Heart left ventricle (tissue), 16 donors: ENCODE measurements at places on chromosomes 1 and 21. TPM values are rescaled to one million over a fixed set of nuclear protein-coding genes. Genes with fewer than 3 reads are reported as not detected.
A peak's percentile ranks its signal among the peaks of the same experiment; 100 is the strongest.

Gene MRTO4
- polyA plus RNA-seq, result 56.3 TPM

DNA sequence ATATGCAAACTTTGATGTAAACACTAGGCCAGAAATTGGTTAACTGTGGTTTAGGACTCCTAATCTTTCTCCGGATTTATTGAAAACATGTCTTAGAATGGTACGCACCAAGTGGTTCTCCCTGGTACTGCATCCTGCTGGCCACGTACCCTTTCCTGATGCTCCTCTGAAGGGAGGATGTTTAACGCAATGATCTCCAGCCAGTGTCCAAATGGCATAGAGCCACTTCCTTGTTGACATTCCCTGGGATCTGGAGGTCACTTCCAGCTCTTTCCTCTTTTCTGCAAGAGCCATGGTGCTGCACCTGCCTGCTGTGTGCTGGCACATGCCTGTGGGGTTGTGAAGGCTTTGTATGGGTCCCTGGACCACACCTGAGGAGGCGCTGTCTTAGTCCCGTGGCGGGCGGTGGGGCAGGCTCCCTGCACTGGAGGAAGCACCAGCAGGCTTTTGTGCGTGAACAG is 53.9 kb downstream of the GALNT2 start:
- DNase-seq, result no peak

DNA sequence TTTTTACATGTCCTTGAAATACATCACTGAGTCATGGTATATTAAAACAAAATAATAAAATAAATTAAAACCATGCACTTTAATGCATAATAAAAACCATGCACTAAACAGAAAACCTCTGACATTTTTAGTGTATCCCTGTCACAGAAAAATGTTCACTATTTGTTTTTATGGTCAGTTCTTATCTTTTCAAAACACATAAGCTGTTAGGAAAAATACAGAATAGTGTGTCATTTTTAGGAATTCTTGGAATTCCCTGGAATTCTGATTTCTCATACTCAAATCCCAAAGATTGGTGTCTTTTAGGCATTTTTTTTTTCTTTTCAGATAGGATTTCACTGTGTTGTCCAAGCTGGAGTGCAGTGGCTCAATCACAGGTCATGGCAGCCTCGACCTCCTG is 25.1 kb upstream of the TINAGL1 start:
- no peak for DNase-seq

Gene NOS1AP
- polyA plus RNA-seq, result 1.1 TPM

DNA sequence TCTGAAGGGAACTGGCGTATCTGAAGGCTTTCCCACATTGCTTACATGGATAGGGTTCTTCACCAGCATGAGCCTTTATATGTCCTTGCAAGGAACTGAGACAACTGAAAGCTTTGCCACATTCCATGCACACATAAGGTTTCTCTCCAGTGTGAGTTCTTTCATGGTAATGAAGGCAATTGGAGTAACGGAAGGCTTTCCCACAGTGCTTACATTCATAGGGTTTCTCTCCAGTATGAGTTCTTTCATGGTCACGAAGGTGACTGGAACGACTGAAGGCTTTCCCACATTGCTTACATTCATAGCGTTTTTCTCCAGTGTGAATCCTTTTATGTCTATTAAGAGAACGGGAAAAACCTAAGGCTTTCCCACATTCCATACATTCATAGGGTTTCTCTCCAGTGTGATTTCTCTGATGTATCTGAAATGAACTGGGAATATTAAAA is 15.0 kb downstream of the ZNF124 start:
- DNase-seq, result no peak

GRCh38 chr1:89407360-89407759 is 43.5 kb downstream of the GBP6 start:
- DNase-seq, result no peak

DNA sequence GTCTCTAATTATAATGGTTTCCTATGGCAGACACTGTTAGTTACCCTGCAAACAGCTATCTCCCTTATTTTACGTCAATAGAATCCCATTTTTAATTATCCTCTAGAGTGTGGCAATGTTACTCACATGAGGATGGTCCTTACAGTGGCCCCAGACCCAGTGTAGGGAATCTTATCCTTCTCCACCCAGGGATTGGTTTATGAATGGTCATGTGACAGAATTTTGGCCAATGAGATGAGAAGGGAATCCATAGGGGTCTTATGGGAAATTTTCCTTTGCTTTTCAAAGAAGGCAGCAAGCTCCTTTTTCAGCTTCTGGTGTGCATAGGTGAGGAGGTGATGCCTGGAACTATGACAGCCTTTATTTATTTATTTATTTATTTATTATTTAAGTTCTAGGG is 59.0 kb upstream of the HUNK start:
- DNase-seq, result no peak

- no peak for DNase-seq
These were observed 51.1 kb upstream of the CTTNBP2NL start for GRCh38 chr1:112344754-112345423.

DNA sequence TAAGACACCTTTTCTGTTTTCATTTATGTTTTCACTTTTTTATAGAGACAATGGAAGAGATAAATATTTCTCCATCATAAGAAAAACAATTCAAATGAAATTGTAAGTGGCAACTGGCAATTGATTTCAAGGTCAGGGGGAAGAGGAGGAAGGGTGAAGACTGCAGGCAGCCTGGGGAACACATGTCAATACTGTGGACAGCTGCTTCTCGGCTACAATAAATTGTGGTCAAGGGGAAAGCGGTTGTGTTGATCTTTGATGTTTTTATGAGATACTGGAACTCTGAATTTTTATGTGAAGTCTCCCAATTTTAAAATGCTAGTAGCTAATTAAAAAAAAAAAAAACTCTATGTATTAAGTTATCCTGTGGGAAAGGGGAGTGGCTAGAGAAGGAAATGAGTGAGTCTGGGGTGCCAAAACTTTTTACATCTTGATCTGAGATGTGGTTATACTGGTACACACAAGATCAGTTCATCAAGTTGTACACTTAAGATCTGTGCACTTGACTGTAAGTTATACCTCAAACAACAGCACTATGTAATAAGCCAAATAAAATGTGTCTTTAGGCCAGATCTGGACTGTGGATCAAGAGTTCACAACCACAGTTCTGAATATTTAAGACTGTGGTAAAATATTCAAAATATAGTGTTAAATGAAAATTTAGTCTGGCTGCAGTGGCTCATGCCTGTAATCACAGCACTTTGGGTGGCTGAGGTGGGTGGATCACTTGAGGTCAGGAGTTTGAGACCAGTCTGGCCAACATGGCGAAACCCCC is 18.0 kb downstream of the SSX2IP start:
- DNase-seq, result no peak

DNA sequence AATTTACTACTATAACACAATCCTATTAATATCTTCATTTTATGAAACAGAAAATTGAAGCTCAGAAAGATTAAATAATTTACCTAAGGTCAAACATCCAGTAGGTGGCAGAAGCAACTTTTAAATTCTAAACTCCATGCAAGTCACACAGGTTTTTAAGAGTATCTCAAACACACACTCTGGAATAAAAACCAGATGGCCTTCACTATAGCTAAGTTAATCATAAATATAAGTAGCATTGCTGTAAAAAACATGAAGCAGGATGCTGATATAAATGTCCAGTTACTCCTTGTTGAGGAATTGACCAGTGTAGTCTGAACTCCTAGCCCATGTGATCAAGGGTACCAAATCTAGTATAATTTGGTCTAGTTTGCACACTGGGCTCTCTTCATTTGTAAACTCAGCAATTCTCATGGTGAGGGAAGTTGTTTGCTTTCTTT is 9.4 kb upstream of the FMO3 start:
- DNase-seq, result no peak

Gene C1orf141
- polyA plus RNA-seq, result not detected

DNA sequence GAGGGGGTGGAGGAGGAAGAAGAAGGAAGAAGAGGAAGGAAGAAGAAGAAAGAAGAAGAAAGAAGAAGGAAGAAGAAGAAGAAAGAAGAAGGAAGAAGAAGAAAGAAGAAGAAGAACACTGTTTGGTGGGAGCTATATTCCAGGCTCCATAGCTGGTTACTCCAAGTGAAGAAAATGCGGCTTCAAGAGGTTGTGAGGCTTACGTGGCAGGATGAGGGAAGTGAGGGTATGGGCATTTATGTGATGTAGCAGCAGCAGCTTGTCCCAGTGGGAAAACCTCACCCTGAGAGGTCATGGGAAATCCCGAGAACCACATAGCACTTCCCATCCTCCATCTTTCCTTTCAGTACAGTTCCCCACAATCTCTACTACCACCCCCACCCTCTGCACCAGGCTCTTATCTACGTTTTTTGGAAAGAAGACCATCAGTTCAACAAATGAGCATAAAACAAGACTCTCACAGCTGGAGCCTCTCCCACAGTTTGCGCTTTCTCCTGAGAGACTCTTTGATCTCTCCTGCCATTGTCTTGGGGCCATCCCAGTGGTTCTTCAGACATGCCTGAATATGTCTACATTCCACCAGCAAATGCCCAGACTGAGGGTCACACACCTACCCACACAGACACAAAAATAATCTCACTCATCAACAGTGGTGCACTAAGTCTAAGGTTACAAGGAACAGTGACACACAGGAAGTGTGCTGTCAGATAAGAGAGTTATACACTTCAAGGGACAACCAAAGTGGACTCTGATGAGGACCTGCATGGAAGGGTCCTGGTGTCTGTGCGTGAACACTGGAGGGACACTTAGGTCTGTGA is 77.9 kb upstream of the KCNJ15 start:
- no peak for DNase-seq

GRCh38 chr1:44025816-44026215 is 5.4 kb downstream of the SLC6A9 start:
- no peak for DNase-seq

DNA sequence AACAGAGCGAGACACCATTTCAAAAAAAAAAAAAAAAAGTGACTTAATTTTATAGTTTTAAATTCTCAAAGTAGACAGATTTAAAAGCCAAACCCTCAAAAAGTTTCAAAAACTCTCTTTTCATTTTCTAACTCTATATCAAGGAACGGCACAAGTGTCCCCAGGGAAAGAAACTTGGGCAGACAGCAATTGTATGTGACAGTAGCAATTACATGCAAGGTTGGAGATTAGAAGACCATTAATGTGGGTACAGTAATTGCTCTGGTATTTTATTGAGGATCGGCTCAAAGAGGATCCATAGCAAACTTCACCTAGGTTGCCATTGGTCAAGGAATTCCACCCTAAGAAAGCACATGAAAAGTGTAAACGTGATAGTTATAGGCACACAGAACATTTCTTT is 46.2 kb downstream of the ACBD6 start:
- no peak for DNase-seq

GRCh38 chr1:29896791-29897714 is 660.7 kb downstream of the PTPRU start:
- DNase-seq, result no peak

- no peak for DNase-seq
These were observed 22.2 kb downstream of the ARHGEF16 start for GRCh38 chr1:3476666-3477065.

- DNase-seq, result no peak
These were observed 24.9 kb downstream of the TMEM63A start for GRCh38 chr1:225857256-225857655.

Gene NR1I3
- not detected for polyA plus RNA-seq

GRCh38 chr1:227192163-227192562 is 126.1 kb downstream of the CDC42BPA start:
- no peak for DNase-seq

DNA sequence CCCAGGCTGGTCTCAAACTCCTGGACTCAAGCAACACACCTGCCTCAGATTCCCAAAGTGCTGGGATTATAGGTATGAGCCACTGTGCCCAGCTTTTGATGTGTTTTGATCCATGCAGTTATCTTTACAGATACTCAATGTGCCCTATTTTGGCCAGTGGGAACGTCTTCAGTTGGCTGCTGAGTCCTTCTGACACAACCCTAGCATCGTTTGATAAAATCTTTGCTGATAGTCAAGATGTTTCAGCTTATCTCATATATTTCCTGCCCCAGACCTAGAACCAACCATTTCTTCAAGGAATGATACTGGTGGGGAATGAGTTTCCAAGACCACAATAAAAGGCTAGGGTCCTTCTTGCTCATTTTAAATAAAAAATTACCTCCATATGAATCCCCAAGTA is 11.6 kb downstream of the POGZ start:
- no peak for DNase-seq

- DNase-seq, result no peak
These were observed 46.0 kb downstream of the DIP2A start for GRCh38 chr21:46504666-46505065.

- DNase-seq, result peak; percentile 33
These were observed 17.7 kb downstream of the CNTN2 start for GRCh38 chr1:205060746-205061145.

- no peak for DNase-seq
These were observed 18.7 kb downstream of the EXOSC10 start for GRCh38 chr1:11080931-11081330.

Gene OR2L3
- polyA plus RNA-seq, result not detected

DNA sequence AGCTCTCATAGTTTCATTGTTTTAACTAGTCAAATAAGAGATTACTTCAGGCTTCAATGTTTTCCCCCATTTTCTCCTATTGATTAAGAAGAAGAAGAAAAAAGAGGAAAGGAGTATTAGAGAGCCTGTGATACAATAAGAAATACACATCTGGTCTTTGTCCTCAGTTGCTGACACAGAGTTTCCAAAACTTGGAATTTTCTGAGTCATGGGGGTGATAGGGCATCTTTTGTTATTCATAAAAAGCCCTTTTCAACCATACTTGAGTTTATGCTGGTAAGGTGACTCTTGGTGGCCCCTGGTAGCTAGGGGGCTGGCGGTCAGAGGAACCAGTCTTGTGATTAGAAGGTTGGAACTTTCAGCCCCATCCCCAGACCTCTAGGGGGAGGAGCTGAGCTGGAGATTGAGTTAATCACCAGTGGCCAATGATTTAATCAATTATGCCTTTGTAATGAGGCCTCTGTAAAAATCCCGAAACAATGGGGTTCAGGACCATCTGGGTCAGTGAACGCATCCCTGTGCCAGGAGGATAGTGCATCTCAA is 28.9 kb upstream of the KLF18 start:
- DNase-seq, result no peak

GRCh38 chr1:2226525-2227345 is 1.4 kb upstream of the SKI start:
- DNase-seq, result peak; percentile 72

Gene KCNQ4
- 1.3 TPM for polyA plus RNA-seq

- no peak for DNase-seq
These were observed 18.3 kb upstream of the TLR5 start for GRCh38 chr1:223161321-223161720.

Gene STYXL2
- polyA plus RNA-seq, result 55.0 TPM

DNA sequence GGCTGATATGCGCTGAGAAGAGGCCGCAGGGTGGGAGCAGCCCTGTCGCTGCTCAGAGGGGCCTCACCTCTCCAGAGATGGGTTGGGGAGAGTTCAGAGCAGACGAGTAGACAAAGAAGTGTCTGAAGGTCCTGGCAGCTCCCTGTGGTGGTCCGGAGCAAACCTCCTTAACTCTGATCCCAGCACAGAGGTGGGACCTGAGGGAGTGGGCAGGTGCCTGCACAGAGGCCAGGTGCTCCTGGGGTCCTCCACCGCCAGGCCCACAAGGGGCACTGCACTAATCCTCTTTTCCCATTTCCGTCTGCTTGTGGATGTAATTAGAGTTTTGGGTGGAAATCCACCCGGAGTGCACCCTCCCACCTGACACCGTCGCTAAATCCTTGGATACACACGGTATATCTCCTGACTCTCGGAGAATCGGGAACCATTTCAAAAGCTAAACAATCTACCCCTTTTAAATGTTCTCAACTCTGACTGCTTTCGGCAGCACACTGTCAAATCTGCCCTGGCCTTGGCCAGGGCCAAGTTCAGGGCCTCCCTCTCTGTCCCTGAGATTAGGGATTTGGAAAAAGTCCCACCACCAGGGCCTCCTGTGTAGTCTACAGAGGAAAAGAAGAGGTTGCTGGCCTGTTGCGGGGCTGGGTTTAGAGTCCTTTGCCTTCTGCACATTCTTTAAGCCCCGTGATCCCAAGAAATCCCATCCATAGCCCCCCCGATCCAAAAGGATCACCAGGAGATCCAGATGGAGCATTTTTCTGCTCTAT is 22.4 kb downstream of the CASZ1 start:
- peak; percentile 51 for DNase-seq

Gene GNG4
- not detected for polyA plus RNA-seq
